ENCODE measurements at places on chromosomes 12 and 14. TPM values are rescaled to one million over a fixed set of nuclear protein-coding genes. Genes with fewer than 3 reads are reported as not detected.

GRCh38 chr14:48826058-48826457, 760.1 kb downstream of the RPS29 start:
- DNase-seq = no peak

DNA sequence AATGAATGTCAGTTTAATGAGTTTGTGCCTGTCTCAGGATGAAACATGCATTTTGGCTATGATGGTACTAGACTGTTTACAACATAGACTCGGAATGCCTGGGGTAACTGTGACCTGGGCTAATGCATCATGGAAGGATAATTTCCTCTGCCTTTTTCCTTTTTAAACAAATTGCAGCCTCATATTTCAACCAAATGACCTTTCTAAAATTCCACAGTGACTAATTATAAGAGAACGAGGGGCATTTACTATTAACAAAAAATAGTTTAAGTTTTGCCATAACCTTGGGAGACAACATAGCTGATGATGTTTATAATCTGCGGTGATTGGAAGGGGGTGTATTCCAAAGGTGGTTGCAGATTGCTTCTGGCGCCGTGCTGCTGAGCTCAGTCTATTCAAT, 1140.5 kb downstream of the GALC start:
- no peak for DNase-seq

DNA sequence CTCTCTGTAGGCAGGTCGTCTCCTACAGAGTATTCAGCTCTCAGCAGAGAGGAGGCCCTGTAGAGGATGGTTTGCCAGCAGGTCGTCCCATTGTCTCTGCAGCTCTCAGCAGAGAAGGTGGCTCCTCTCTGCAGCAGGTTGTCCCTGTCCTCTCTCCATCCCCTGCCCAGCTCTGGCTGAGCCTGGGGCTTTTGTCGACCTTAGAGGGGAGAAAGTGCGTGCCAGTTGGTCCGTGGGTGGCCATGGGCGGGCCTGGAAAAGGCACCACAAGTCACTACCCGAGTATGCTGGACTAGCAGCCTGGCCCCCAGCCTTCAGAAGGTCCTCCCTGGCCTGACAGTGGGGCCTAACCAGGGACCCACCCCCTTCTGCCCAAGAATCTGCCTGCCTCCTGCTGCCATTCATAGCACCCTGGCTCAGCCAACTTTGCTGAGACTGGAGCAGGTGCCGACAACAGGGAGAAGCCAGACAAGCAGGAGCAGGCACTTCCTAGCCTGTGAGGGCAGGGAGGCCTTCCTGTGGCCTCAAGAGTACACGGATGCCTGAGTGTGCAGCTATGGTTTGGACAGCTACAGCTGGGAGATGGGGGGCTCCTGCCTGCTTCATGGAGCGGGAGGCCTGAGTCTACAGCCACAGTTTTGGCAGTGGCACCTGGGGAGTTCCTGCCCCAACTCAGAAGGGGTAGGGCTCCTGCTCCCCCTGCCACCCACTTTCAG, 59.7 kb upstream of the KCNH3 start:
- no peak for DNase-seq

GRCh38 chr12:103456006-103456405, 39.8 kb downstream of the C12orf42 start:
- no peak for DNase-seq

GRCh38 chr14:23704890-23705289, 68.7 kb downstream of the DHRS2 start:
- peak; percentile 3 for DNase-seq

DNA sequence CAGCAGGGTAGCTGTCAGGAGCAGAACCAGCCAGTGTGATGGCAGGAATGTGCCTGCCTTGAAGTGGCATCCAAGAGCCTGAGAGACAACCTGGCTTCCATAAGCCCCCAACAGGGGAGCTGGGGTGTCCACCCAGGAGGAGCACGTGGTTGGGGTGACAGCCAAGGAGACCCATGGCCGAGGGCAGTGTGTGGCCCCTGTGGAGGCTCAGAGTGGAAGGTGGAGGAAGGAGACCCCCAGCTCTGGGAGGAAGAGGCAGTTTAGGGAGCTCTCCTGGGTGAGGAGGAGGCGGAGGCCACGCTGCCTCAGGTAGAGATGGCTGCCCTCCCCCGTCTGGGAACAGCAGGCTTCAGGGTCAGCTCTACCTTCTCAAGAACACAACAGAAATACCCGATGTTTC, 147.0 kb downstream of the CALM1 start:
- DNase-seq = no peak

GRCh38 chr14:53975444-53975843, 18.8 kb upstream of the BMP4 start:
- DNase-seq = no peak

GRCh38 chr12:45568808-45569207, 160.7 kb upstream of the ARID2 start:
- no peak for DNase-seq

DNA sequence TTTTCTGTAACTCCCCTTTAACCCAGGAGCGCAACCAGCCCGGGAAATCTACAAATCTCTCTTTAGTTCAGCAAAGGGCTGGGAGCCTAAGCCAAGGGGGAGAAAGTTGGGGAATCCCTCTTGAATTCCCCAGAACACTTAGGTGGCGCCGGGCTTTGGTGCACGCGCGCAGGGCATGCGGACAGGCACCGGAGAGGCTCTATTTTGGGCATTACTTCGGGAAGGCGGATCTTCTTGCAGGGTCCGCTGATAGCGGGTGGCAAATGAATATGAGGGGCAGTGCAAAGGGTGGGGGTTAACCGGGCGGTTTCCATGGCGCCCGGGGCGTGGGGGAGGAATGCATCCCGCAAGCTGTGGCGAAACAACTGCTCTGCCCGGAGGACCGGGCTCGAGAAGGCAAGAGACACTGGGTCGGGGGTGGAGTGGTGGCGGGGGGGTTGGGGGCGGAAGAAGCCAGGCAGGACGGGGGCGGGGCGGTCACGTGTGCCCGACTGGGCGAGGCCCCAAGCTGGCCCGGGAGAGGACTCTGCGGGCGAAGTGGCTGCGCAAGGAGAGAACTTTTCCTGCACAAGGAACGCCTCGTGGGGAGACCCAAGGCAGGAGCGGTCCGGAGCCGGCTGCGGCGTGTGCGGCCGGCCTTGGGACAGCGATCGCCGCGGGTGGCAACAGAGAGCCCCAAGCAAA, at the start of gene FLVCR2:
Gene FLVCR2 (plus strand): TSS at position 519 of the 684 bp plus-strand sequence. CDS start 353 bp downstream, outside the sequence.
- DNase-seq = no peak

- DNase-seq = no peak
These were observed 312.4 kb upstream of the PRKD1 start for GRCh38 chr14:30240018-30240417.

- no peak for DNase-seq
These were observed 184.7 kb upstream of the DCN start for GRCh38 chr12:91367234-91367849.

DNA sequence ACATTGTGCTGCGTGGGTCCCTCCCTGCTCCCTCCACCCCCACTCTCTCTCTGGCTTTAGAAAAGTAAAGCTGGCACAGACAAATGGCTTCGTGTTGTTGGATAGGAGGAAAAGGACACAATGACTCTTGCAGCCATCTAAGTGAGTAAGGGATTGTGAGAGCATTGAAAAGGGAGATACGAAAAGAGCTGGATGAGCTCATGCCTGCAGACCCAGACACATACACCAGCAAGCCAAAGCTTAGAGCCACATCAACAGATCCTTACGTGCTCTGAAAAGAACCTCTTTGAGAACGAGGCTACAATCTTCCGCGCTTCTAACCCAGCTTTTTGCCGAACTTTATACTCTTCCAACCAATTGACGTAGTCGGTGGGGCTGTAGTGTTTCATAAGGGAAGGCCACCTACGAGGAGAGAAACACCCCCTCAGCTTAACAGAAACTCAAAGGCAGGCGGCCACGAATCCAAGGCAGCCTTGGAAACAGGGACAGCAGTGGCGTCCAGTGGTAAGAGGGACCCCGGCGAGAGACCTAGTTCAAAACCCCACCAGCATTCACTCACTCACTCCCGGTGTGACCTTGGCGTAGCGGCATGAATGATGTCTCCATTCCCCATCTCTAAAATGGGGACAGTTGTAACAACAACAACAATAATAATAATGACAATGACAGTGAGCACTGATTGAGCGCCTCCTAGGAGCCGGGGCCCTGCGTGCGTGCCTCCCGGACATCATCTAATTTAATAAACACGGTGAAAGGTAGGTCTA, 1.1 kb downstream of the FBXO21 start:
- no peak for DNase-seq

GRCh38 chr12:111143271-111143670, 222.9 kb upstream of the MYL2 start:
- no peak for DNase-seq

DNA sequence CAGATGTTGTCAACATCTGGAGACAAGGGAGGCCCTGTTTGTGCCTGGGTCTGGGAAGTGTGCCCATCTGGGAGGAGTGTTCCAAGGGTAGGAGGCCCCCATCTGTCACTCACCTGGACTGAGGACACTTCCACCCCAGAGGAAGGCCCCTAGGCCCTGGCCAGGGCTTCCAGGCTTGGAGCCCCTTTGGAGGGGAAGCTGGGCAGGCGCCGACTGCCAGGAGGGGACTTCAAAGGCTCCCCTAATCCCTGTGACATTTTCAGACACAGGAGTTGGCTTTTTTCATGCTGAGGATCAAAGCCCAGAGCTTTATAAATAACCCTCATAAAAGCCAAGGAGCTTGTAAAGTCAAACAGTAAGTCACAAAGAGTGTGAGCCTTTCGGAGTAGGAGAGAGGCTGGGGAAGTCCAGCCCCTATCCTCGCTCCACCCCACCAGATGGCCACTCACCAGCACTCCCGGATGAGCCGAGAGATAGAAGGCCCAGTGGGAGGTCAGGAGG, 17.6 kb upstream of the FAM222A start:
- DNase-seq = no peak

DNA sequence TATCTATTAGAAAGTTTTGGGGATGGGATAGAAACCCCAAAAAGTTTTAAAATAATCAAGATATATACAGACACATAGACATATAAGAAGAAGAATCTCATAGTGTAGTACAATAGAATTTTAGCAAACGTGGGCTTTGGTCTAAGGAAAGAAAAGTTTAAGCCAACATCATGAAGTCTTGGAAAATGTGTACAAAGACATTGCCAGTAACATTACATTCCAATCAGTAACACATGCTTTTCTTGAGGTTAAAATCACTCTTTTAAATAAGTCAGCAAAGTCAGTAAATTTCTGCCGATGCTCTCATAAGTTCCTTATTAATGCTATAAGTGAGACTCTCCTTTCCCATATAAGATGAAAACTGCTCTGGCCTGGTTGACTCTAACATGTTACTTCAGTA, 201.1 kb upstream of the LRIG3 start:
- DNase-seq = no peak

DNA sequence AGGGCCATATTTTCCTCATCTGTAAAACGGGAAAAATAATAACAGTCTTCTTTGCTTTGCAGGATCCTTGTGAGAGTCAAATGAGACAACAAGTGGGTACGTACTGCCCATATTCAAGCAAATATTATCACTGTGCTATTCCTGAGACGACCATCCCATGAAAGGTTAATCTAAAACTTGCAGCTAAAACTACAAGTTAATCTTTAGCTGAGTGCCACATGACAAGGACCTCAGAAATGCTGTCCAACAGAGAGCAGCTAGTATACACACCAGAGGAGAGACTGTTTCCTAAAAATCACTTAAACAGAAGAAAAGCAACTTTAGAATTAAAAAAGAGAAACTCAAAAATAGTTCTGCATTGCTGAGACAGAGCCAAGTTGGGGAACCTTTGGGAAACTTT, 162.7 kb upstream of the TMTC2 start:
- peak; percentile 38 for DNase-seq

DNA sequence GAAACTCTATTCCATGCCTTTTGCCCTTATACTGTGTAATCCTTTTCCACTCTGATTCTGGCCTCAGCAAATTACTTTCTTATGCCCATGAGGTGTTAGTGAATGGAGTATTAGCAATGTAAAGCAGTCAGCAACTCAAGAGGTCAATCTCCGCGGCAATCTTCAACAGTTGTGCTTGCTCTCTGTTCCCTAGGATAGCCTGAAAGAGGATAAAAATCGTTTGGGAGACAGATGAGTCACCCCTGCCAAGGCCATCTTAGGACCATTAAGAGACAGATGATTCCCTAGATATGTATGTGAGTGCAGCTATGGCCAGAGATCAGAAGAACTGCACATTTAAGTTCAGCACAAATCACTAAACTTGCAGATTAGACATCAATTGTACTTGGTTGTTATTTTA, 1145.8 kb downstream of the GALC start:
- DNase-seq = no peak

- DNase-seq = no peak
These were observed 2.3 kb downstream of the KRT85 start for GRCh38 chr12:52364901-52365489.

TMEM121 gene
- 3.5 TPM for total RNA-seq

CD4 gene
- 0.07 TPM for total RNA-seq

CNTN1 gene
- total RNA-seq = 2.3 TPM

OR6C2 gene
- not detected for total RNA-seq

ACRBP gene
- not detected for total RNA-seq

KCNC2 gene
- total RNA-seq = not detected

CCDC196 gene
- total RNA-seq = not detected
